Prostate gland (tissue), 2 donors: ENCODE measurements at places on chromosomes 6 and 20. TPM values are rescaled to one million over a fixed set of nuclear protein-coding genes. Genes with fewer than 3 reads are reported as not detected.

Gene PHACTR1
- 1.3 TPM for total RNA-seq

Gene RFX6
- total RNA-seq: 0.74 TPM

DNA sequence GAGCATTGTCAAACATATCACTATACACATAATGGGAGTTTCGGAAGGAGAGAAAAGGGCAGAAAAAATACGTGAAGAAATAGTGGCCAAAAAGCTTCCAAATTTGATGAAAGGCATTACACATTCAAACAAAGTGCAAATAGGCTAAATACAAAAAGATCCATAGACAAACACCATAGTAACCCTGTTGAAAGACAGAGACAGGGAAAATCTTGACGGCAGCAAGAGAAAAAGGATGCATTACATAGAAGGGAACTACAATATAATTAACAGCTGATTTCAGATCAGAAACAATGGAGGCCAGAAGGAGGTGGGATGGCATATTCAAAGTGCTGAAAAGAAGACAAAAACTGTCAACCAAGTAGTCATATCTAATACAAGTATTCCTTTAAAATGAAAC, 170.8 kb downstream of the MRPL14 start:
- no peak for DNase-seq
- no peak overlapping the region for H3K4me3 ChIP-seq
- H3K36me3 ChIP-seq: no peaks in the 10 kb centered on the region
- no peaks in the 10 kb centered on the region for H3K4me1 ChIP-seq
- no peak overlapping the region for H3K27ac ChIP-seq

Gene BFSP1
- total RNA-seq: 0.27 TPM

DNA sequence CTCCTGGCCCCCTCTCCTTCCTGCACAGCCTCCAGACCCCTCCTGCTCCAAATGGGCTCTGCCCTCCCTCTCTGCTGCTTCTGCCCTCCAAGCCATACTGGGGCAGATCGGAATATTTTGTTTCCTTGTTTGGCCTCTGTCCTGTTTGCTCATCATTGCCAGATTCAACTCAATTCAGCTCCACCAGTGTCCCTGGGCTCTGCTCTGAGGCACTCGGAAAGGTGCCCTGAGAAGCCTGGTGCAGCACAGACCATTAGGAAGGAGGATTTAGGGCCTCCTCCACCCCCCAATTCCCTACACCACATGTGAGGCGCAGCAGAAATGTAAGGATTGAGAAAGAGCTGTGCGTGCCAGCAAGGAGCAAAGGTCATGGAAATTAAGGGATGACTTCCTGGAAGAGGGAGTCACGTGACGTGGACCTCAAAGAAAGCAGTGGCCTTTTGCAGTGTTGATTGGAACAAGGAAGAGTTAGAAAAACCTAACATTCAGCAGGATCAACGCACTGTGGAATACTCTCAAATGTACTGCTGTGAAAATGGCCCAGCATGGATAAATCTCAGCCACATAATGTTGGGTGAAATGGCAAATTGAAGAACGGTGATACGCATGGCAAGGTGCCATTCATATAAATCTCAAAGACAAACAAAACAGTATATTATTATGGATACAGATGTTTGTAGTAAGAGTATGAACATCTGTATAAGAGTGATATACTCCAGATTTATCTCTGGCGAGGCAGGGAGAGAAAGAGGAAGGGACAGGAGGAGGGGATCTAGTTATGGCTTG, 229.5 kb upstream of the RNF24 start:
- DNase-seq: no peak
- no peak overlapping the region for H3K4me3 ChIP-seq
- peaks cover 3% of the 10 kb centered on the region for H3K27me3 ChIP-seq
- H3K4me1 ChIP-seq: no peaks in the 10 kb centered on the region

- H3K27me3 ChIP-seq: no peaks in the 10 kb centered on the region
- H3K36me3 ChIP-seq: no peaks in the 10 kb centered on the region
- no peaks in the 10 kb centered on the region for H3K4me1 ChIP-seq
Observed at GRCh38 chr6:34154668-34155447, 9.0 kb upstream of the GRM4 start.

DNA sequence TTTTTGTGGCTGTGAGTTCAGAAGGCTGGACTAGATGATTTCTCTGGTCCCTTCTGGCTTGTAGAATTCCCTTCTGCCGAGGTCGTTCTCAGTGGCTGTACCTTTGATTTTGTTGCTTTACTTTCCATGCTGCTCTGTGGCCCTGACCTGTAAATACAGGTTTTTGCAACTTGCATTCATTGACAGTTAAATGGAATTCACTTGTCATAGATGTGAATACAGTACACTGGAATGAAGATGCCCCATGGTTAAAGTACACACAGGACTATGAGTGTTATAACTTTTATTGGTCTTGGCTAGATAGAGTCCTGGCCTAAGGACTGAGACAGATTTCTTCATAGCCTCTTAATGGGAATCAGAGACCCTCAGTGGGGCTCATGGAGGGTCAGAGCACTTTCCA, 12.9 kb upstream of the EFCAB8 start:
- no peaks in the 10 kb centered on the region for H3K27me3 ChIP-seq
- H3K4me3 ChIP-seq: no peak overlapping the region
- DNase-seq: no peak
- no peaks in the 10 kb centered on the region for H3K36me3 ChIP-seq
